ENCODE measurements at places on chromosomes 3 and 15.

GRCh38 chr15:88717382-88718031 lies 78.7 kb downstream of the ISG20 start:
- DNase-seq = no peak

GRCh38 chr15:99123713-99124451 lies 19.0 kb downstream of the SYNM start:
- DNase-seq = peak; percentile 24

DNA sequence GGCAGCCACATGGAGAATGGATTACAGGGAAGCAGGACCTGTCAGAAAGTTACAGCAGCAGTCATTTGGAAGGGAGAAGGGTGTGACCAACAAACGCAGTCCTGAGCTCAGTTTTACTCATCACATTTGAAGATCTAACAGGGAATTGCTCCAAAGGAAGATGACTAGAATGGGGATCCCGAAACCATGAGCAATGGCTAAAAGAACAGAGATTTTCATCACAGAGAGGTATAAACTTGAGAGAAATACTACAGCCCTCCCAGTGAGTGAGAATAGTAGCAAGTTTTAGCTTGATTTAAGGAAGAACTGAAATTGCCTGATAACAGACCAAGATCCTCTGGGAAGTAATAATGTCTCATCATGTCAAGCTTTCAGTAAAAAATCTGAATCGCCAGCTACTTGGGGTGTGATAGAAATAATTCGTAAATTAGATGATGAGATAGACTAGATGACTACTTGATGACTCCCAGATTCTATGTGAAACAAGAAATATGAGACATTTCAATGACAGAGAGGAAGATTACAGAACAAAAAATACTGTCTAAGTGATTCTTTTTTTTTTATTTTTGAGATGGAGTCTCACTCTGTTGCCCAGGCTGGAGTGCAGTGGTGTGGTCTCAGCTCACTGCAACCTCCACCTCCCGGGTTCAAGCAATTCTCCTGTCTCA lies 16.9 kb downstream of the CD47 start:
- no peak for DNase-seq

GRCh38 chr3:123161167-123161566 lies 40.6 kb upstream of the SEC22A start:
- DNase-seq = no peak

DNA sequence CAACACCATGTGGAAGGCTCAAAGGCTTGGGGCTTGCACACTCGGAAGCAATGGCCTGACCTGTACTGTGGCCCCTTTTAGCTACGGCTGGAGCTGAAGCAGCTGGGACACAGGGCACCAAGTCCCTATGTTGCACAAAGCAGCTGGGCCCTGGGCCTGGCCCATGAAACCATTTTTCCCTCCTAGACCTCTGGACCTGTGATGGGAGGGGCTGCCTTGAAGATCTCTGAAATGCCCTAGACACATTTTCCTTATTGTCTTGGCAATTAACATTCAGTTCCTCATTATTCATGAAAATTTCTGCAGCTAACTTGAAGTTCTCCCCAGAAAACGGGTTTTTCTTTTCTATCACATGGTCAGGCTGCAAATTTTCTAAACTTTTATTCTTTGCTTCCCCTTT lies 85.6 kb upstream of the ALDH1A3 start:
- no peak for DNase-seq
